ENCODE measurements at places on chromosomes 16 and 17.

DNA sequence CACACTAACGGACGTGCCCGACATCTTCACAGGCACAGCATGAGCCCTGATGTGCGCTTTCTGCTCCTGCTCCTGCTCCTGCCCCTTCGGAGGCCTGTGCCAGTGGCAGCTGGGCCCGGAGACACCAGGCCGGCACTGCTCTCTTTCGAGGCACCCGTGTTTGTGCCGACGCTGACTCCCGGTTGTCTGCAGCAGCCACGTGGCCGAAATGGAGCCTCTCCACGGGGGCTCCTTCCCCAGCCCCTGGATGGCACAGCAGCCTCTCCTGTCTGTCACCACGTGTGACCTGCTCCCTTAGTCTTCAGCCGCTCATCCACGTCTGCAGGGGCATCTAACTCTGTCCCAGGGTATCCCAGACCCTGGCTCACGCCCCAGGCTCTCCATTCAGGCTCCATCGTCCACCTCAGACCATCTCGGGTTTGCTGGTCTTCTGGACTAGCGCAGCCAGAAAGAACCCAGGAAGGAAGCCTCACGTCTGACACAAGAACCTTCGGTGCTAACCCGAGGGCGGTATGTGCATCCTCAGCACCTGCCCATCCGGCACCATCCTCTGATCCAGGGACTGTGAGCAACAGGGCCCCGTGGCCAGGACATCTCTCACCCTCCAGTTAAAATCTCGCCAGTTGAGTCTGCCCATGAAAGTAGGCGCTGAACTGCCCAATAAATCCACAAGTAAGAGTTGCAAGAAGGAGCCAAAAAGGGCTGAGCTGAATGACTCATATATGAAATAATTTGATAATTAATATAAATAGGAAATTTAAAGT is 4.2 kb upstream of the RPH3AL start:
- no peak for DNase-seq

DNA sequence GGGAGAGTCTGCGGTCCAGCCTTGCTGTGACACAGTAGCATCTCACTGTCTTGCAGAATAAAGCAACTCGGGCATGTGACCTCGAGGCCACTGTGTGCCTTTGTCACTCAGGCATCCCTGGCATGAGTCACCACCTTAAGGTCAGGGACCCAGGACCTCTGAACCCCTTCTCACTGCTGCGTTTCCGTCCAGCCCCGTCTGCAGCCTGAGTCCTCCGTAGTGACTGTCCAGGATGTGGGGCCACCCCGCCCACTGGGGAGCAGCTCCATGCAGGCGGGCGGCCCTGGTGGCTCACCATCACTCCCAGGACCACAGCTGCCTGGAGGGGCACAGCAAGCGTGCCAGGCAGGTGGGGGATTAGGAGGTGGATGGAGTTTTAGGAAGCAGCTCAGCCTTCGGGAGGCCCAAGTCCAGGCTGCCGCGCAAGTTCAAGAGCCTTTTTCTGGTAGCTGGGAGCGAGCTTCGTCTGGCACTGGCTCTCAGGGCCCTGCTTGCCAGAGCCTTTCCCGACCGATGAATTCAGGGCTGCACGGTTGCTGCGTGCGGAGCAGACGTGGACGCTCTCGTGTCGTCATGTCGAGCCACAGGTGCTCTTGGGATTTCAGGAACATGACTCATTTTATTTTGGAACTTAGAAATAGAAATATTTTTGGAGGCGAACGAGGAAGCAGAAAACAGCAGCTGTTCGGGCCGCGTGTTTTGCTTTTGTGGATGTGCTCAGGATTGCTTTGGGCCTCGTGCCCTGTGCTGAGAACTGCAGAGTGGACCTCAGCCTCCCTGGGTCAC is 16.8 kb downstream of the KCTD5 start:
- no peak for DNase-seq

DNA sequence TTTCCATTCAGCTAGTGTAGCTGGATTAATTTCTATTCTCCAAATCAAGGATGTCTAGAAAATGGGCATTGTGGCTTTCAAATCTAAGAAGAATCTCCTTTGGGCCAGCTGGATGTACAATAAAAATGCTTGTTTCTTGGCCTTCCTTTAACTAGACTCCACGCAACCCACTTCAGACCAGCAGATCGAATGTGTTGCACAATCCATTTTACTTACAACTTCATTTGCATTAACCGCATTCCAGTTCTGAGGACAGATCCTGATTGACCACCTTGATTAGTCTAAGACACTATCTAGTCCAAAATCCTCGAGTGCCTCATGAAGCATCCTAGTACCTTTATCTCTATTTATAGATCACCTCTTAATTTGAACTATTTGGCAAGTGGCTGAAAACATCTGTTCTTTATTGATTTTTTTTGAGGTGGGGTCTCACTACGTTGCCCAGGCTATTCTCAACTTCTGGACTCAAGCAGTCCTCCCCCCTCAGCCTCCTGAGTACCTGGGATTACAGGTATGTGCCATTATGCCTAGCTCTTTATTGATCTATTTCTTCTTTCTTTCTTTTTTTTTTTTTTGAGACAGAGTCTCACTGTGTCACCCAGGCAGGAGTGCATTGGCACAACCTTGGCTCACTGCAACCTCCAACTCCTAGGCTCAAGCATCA is 20.3 kb upstream of the HAS3 start:
- DNase-seq, result no peak

GRCh38 chr17:60695960-60696359 is 18.3 kb downstream of the BCAS3 start:
- DNase-seq, result no peak

GRCh38 chr16:54930005-54930868 is at the start of gene IRX5:
IRX5 (plus strand) TSS chr16:54930865; CDS start chr16:54931199, 334 bp downstream.
- no peak for DNase-seq

DNA sequence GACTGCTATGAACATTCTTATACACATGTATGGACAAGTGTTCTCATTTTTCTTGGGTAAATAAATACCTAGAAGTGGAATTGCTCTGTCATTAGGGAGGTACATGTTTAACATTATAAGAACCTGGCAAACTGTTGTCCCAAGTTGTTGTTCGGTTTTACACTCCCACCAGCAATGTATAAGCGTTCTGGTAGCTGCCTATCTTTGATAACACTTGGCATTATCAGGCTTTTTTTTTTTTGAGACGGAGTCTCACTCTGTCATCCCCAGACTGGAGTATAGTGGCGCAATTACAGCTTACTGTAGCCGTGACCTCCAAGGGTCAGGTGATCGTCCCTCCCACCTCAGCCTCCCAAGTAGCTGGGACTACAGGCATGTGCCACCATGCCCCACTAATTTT is 16.3 kb downstream of the ATAD5 start:
- DNase-seq, result no peak

DNA sequence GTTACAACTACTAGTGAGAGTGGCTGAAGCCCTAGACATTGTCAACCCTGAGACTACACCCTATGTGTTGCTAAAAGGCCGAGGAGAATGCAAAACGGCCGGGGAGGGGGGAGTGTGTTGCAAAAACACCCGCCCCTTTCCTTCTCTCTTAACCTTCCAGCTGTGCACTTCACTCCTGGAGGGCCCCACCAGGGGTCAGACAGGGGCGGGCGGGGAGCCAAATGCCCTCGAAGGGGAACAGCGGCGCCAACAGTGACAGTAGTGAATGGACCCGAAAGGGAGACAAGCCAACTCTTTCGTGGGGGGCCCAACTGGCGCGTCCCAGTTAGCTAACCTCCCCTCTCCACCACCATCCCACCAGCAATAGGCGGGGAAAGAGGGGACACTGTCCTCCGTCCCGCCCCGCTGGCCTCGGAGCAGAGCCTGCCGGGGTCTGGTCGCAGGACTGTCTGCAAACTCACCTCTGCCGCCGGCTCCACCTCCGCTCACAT is 352 bp downstream of the MARF1 start:
- peak; percentile 65 for DNase-seq

GRCh38 chr16:77168901-77169300 is 22.1 kb upstream of the MON1B start:
- DNase-seq, result no peak

GRCh38 chr16:9658586-9658985 is 523.6 kb downstream of the GRIN2A start:
- DNase-seq, result no peak

GRCh38 chr16:85366031-85366763 is 246.9 kb upstream of the GSE1 start:
- DNase-seq, result no peak

All from activated T-helper 1 cell treated with anti-CD3 and anti-CD28 coated beads, Interleukin-12 subunit alpha, Interleukin-12 subunit beta, Interleukin-2, Interleukin-4 antibody, amounts not matched to agents 30 ng/mL and 10 ng/mL and 1 ng/mL, durations not matched to agents 14 hours and 24 hours and 36 hours (primary cell).